ENCODE measurements at places on chromosomes 5 and 9.

DNA sequence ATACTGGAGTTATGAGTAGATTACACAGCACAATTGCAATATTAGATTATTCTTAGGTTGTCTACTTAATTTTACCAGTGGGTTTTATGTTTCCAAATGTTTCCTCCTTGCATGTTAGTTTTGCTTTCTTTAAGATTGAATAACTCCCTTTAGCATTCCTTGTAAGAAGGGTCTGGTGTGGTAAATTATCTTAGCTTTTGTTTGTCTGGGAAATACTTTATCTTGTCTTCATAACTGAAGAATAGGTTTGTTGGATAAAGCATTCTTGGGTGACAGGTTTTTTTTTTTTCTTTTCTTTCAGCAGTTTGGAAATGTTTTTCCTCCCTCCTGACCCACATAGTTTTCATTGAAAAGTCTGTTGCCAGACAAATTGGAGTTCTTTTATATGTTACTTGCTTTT, 531.1 kb downstream of the ANXA1 start:
- no peak for DNase-seq

GRCh38 chr5:59838989-59839388, 54.5 kb downstream of the PDE4D start:
- DNase-seq: no peak

- no peak for DNase-seq
Measured at GRCh38 chr9:86604741-86605140, 250.5 kb upstream of the TUT7 start.

DNA sequence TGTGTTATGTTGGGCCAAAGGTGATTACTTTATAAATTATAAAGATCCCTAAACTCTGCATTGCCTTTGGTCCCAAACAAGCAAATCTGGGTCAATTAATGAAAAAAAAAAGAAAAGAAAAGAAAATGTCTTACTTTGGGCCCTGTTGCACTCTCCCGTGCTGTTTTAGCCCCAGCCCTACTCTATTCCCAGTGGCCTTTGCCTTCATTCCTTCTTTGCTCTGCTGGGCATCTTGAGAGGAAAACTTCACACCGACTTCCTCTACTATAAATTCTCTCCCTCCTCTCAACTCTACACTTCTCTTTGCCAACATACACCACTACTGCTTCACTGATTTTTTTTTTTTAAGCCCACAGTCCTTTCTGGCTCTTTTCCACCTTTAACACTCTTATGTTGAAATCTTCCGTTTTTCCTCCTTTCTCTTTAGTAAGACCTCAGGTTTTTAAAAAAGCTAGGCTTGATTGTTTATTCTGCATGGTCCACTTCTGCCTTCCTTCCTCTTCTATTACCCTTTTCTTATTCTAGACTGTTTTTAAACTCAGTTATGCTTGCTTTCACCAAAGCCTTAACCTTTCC, 4.5 kb upstream of the MSMP start:
- no peak for DNase-seq

DNA sequence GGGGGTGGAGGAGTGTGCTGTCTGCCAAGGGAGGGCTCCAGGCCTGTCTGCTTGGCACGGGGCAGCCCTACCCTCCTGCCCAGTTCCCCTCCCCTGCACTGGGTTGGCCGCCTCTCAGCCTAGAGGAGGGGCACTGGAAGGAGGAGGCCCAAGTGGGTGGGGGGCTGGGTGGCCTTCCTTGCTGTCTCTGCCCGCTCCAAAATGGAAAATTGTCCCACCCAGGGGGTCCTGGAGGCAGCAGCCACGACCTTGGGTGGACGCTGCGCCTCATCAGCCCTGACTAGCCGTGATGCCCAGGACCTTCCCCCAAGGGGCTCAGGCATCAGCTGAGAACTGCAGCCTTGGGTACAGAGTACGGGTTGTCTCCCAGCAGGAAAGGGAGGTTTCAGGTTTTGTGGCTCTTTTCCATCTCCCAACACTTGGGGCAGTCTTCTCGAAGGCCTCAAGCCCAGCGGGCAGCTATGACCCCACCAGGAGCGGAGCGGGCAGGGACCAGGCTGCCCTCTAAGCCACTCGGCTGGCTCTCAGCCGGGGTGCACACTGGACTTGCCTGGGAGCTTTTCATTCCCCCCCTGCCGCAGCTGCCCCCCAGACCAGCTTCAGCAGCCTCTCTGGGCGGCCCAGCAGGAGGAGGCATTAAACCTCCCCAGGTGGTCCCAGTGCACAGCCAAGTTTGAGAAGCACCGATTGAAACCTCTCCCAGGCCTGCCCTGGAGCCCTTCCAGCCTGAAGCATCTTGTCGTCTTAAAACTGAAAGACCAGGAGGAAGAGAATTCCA, 20.6 kb downstream of the NTNG2 start:
- DNase-seq: no peak

- DNase-seq: no peak
Measured at GRCh38 chr5:132777209-132778069, at the start of gene SEPTIN8. Gene SEPTIN8 (minus strand): TSS chr5:132777239. CDS start chr5:132777137, 102 bp downstream.

- no peak for DNase-seq
Measured at GRCh38 chr5:123181394-123181801, 92.4 kb downstream of the PRDM6 start.

- no peak for DNase-seq
Measured at GRCh38 chr5:90399251-90399650, 10.3 kb downstream of the CETN3 start.

DNA sequence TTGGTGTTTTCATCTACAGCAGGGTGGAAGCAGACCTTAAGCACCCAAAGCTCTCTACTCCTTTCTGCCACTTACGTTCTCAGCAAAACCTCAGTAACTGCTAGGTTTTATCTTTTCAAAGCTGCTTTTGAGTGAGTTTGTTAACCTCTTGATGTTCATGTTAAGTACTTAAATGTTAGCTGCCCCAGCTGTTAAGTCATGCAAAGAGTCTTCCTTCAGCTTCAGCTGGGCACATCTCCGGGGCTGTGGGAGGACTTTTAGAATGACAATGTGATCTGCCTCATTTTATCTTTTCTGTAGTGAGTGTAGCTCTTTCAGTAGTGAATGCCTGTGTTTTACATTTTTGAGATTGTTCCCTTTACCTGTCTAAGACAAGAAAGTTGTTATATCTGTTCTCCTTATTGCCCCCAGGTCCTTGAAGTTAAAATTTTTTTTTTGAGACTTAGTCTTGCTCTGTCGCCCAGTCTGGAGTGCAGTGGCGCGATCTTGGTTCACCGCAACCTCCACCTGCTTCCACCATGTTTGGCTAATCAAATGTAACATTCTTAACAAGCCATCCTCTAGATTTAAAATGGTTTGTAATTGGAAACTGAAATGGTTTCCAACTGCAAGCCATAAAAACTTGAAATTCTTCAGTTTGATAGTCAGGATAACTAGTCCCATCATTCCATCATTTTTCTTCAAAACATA, 19.6 kb downstream of the KDM4C start:
- no peak for DNase-seq

Measured in stimulated activated CD8-positive, alpha-beta memory T cell treated with anti-CD3 and anti-CD28 coated beads, Interleukin-4, amount 100 ng/mL, for 4 hours (primary cell).